Lower lobe of right lung (tissue), 2 donors: ENCODE measurements at places on chromosomes 1 and 21. TPM values are rescaled to one million over a fixed set of nuclear protein-coding genes. Genes with fewer than 3 reads are reported as not detected.
A peak's percentile ranks its signal among the peaks of the same experiment; 100 is the strongest.

Gene PGLYRP3
- not detected for total RNA-seq

Gene ADAM30
- not detected for total RNA-seq

Gene PDZK1IP1
- 22.6 TPM for total RNA-seq

GRCh38 chr1:115473986-115474565, 136.0 kb upstream of the NGF start:
- DNase-seq = no peak

DNA sequence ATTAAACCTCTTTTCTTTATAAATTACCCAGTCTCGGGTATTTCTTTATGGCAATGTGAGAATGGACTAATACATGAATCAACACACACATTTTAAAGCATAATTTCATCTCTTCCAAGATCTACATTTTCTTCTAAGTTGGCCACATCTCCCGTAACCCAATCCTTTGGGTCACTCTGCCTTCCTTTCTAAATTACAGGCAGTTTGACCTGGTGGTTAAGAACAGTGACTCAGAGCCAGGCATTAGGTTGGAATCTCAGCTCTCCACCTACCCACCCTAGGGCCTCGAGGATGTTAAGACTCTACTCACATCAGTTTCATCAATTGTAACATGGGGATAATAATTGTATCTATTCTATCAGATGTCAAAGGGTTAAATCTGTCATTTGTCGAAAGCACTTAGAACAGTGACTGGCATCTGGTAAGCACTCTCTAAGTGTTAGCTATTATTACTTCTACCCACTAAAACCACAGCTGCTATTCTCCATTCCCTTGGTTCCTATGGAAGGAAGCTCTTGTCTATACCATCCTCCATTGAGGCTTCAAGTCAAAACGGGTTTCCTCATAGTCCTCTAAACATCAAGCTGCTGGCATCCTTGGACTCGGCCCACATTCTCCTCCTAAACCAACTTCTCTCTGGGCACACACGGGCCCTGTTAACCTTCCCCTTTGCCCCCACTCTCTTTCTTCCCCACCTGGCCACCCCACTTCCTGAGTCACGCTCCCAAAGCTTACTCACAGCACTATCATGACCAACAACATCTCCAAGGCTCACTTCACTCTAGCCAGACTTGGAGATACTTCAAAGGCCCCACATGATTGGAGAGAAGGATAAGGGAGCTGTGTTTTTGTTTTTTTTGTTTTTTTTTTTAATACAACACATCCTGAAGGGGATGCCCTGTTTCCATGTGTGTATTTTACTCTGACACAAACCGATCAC, 116.9 kb downstream of the TGFBR3 start:
- no peak for DNase-seq

DNA sequence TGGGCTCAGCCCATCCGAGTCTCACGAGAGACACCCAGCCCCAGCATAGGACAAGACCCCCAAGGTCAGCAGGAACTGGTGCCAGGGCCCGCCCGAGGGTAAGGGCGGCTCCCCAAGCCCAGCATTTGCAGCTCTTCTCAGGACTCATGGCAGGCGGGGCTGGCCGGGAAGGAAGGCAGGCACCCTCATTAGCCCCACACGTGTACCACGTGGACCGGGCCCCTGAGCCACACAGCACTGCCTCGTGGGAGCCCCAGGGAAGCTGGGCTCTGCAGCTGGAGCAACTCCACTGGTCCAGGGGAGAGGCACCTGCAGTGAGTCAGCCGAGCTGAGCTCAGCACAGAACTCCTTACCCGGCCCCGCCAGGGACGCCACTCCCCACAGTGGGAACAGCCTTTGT, 97.7 kb upstream of the IFFO2 start:
- DNase-seq = no peak

GRCh38 chr1:165905853-165906252, 78.4 kb downstream of the UCK2 start:
- no peak for DNase-seq

DNA sequence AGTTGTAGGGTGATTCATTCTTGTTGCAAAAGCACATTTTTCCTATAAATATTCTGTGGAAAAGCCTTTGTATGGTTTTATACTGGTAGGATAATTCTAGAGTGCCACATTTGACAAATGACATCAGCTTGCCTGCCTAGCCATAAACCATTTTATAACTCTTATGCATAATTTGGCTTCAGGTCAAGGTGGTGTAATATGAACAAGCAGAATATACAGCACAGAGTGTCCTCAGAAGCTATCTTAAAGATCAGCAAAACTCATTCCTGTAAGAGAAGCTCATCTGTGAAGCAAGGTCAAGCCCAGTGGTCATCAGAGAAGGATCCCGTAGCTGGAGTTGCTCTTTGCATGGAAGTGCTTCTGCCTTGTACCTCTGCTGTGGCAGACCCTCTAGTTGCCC, 24.0 kb upstream of the C1orf21 start:
- DNase-seq = no peak

DNA sequence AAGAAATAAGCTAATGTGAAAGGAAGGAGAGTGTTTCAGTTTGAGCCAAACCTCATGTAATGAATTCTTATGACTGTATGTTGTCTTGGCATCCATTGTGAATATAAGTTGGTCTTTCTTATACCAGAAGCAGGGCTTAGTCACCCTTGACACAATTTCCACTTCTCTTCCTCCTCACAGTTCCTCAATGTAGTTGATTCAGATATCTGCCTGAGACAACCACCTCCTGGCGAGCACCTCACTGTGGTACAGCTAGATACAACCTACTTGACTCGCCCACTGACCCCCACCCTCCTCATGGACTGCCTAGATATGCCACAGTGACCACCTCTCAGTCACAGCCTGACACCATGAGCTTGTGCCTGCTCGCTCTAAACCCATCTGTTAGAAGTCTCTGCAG, 45.6 kb downstream of the KYAT3 start:
- DNase-seq = no peak

DNA sequence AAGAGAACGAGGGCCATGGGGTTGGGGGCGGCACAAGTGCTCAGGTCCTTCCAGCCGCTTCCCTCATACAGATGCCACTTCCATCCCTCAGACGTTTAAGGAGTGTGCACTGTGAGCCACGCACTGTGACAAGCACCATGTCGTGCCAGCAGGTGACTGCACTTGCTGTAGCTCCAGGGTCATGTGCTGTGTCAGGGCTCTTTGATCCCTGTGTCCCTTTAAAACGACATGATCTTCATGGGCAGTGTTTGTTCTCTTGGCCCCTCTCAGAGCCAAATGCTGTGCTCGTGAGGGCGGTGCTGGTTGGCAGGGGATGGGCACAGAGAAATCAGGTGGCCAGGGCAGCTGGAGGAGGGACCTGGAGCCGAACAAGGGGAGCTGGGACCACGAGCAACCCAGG, 19.9 kb downstream of the IL10RB start:
- no peak for DNase-seq

- DNase-seq = no peak
Observed at GRCh38 chr1:205921570-205921909, 21.7 kb downstream of the SLC26A9 start.

GRCh38 chr1:101587741-101588140, 350.9 kb downstream of the S1PR1 start:
- DNase-seq = no peak

DNA sequence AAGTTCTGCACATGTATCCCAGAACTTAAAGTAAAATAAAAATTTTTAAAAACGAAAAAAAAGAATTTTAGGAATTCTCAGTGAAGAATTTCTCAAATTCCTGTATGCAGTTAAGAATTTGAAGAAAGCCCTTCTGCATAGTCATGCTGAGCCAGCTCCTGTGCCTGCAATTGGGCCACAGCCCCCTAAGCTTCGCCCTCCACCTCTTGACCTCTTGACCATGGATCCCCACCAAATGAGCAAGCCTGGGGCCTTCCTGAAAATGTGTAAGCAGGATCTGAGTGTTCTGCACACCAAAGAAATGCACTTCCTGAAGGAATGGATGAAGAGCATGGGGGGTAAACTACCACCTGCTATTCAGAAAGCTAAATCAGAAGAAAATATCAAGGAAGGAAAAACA, 52.0 kb downstream of the NBPF6 start:
- DNase-seq = no peak

DNA sequence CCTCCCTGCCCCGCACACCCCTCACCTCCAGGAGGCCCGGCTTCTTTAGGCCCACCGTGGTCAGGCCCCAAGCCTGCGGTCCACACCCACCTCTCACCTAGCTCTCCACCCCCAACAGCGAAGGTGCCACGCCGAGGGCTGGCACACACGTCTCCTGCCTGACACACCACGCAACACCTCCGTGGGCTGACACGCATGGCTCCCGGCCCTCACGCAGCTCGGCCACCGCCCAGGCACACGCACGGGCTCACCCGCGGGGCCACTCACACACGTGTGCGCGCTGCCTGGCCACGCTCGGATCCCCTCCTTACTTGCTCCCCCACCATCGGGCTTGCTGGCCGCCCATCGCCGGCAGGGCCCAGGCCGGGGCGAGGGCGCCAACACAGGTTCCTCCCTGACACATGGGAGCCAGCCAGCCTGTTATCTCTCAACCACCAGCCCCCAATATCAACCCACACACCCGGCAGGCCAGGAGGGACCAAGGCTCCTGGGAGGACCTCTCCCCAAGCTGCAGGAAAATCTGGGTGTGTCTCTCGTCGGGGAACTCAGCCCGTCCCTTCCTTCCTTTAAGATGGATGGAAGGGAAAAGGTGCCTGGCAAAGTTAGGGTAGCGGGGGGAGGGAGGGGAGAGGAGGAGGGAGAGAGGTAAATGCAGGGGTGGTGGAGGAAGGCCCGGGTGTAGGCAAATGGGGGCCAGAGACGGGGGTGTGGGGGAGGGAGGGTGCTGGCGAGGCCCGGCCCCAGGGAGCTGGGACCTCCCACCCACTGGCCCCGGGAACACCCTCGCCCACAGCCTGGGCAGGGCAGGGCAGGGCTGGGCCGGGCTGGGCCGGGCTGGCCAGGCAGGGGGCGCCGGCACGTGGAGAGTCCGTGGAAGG, 546 bp downstream of the ELOVL1 start:
- peak; percentile 58 for DNase-seq

- no peak for DNase-seq
Observed at GRCh38 chr1:3368711-3369445, 85.6 kb upstream of the ARHGEF16 start.

DNA sequence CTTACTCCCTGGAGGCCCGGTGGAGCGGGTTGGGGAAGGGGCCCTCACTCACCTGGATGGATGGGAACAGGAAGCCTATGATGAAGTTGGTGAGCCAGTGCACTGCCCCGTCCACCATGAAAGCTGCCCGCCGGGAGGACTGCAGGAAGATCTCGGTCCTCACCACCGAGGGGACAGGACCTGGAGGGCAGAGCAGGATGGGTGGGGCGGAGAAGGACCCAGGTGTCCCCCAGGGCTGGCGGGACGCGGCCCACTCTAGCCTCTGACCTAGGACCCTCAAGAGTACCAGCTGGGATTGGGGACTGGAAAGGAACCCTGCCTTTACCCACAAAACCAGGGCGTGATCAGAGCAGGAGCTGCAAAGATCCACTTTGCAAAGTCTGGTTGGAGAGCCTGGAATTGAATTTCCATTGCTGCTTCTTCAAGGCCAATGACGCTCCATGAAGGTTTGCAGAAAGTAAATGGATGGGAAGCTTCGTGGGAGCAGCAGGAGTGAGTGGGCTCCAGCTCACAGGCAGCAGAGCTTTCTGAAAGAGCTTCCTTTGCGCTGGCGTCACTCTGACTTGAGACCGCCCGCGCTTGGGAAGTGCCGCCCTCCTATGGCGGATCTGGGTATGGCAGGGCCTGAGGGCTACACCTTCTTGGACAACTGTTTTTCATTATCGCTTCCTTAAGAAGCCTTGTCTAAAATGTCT, 21.4 kb downstream of the SLC2A7 start:
- peak; percentile 87 for DNase-seq

- DNase-seq = no peak
Observed at GRCh38 chr21:27021046-27021445, 54.2 kb upstream of the ADAMTS5 start.
